ENCODE measurements at places on chromosomes 11 and 22.

DNA sequence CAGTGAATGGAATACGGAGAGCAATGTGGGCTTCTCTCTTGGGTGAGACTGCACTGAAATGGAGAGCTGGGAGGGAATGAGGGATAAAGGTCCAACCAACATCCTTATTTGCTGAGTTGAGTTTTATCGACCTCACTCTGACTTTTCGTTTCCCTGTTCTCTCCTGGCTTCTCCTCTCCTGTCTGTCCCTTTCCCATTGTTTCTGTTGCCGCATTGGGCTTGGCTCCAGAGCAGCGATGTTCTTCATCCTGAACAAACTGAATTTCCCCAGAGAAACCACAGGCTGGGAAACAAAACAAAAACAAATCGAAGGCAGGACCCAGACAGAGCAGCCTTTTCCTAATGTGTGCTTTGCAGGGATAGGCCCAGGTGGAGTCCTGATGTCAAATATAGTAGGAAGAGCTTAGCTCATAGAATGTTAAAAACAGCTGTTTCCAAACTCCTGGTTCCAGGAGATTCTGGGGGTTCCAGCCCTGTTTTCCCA lies 30.0 kb downstream of the MOV10L1 start:
- no peak for DNase-seq

GRCh38 chr22:50076646-50077535 lies 8.3 kb downstream of the MLC1 start:
- DNase-seq, result no peak

GRCh38 chr11:78759071-78759470 lies 184.4 kb upstream of the NARS2 start:
- no peak for DNase-seq

- no peak for DNase-seq
Measured at GRCh38 chr11:114152785-114153184, 93.3 kb downstream of the ZBTB16 start.

GRCh38 chr22:22689621-22690345 lies 45.4 kb downstream of the GGTLC2 start:
- DNase-seq, result no peak

DNA sequence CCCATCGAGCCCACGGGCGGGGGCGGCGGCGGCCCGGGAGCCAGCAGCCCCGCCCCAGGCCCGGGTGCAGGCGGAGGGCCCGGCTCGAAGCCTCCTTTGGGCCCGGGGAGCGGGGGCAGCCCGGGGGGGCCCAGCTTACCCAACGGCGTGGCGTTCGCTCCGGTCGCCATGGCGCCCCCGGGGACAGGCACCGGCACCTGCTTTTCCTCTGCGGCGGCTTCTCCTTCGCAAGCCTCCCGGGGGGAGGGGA lies 194 bp downstream of the SF1 start:
- no peak for DNase-seq

DNA sequence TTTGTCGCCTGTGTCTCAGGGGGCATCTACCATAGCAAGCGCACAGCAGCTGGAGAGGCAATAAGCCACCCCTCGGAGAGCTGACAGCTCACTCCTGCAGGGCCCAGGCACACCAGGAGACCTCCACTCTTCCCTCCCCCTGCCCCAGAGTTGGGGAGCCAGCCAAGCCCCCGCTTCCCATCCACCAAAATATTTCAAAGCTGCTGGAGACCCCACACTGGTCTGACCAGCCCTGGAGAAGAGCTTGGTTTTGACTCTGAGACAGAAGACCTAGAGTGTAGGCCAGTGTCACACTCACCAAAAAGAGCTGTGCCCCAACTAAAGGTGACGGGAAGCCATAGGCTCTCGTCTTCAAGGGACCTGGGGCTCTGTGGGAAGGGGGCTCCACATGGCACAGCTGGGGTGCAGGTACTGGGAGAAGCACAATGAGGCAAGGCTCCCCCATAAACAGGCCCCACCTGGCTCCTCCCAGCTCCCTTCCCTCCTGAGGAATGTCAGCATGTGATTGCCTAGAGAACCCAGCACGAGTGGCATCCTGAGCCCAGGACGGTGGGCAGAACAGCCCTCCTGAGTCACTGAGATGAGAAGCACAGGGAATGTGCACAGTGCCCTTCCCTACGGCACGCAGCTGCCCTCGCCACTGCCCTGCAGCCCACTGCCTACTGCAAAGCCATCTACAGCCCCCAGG lies 5.8 kb upstream of the GNAZ start:
- DNase-seq, result peak; percentile 13

DNA sequence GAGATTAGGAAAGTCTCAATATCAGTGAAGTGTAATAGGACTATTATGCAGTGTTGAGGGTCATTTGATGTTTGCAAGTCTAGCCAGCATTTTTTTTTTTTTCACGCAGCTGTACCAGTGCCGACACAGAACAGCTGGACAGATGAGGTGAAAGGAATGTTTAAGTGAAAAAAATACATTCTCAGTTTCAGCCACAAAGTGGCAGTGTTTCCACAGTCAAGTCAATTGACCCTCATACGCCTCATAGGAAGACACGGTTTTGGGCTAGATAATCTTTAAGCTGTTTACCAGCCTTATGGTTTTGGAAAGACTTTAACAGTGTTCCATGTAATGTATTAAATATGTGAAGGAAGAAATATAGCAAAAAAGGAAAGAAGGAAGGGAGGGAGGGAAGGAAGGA lies 349.9 kb upstream of the ANO3 start:
- no peak for DNase-seq

- no peak for DNase-seq
Measured at GRCh38 chr11:18844753-18845367, 53.3 kb upstream of the PTPN5 start.

GRCh38 chr22:46609724-46610201 lies 10.4 kb upstream of the GRAMD4 start:
- no peak for DNase-seq

- DNase-seq, result no peak
Measured at GRCh38 chr22:49087198-49087597, 740.5 kb downstream of the BRD1 start.

DNA sequence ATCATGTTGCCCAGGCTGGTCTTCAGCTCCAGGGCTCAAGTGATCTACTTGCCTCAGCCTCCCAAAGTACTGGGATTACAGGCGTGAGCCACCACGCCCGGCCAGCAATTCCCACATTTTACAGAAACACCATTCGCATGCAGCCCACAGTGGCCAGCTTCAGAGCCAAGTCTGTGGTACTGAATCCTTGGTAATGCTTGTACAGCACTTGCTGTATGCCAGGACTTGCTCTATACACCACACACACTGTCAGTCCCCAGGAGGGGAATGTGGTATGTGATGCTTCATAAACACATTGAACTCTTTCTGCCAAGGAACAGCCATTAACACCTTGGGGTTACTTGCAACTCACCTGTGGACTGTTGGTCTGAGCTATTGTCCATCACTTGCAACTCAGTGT lies 119.4 kb downstream of the MED15 start:
- no peak for DNase-seq

- DNase-seq, result no peak
Measured at GRCh38 chr11:122209619-122210366, 93.8 kb upstream of the BLID start.

DNA sequence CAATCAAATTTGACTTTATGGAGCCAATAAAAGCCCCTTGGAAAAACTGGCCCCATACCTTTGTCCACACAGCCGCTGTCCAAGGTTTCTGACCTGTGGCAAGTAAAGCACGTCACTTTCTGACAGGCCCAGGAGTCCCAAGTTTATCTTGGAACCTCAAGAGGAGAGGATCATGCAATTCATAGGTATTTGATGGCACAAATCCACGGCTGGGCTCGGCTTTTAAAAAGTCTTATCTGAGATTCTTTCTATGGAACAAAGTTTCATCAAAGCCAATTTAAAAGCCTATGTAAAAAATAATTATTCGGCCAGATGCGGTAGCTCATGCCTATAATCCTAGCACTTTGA lies 13.6 kb downstream of the TMEM138 start:
- DNase-seq, result no peak

DNA sequence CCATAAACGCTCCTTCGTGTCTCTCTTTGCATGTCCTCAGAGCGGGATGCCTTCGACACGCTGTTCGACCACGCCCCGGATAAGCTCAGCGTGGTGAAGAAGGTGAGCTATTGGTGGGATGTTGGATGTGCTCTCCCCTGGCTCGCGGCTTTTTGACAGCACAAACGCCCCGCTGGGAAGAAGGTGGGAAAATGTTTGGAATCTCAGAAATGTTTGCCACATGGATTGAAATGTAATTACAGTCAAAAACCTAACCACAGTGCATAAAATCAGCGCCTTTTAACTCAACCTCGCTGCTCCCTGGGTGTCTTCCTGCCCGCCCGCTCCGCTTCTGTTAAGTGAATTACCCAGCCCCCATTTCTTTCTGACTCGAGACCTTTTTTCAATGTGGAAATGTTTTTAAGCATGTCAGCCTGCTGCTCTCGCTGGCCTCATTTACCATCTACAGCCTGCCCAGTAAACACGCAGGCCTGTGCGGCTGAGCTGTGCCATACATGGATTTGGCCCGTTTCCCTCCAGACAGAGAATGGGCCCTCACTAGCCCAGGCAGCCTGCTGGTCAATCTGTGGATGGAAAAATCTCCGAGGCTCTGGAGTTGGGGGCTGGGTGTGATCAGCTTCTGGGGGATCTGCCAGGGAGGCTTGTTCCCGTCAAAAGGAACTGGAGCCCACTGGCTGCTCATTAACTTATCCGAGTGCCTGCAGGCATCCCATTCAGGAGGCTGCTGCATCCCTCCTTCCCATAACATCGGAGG lies 32.7 kb upstream of the PARVG start:
- no peak for DNase-seq

GRCh38 chr11:126135235-126136176 lies 72.8 kb upstream of the CDON start:
- DNase-seq, result no peak

GRCh38 chr11:63940786-63941185 lies 2.0 kb downstream of the NAA40 start:
- no peak for DNase-seq

DNA sequence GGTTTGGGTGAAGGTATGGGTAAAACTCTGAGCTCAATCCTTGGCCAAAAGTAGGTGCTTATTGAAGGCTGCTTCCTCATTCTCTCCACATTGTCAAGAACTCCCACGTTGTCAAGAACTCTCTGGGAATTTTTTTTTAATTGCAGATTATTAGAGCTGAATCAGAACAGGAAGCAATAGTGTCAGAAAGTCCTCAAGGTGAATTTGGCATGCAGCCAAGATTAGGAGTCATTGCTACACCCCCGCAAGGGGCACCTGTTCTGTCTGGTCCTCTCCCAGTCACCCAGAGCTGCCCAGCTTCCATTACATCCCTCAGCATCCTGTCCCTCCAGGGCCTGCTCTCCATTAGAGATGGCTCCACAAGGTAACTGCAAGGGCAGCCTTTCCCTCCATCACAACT lies 996.5 kb downstream of the OPCML start:
- DNase-seq, result no peak

- DNase-seq, result peak; percentile 66
Measured at GRCh38 chr11:4181782-4182721, 87.5 kb downstream of the RRM1 start.

GRCh38 chr11:69123593-69124545 lies 31.9 kb upstream of the SMIM38 start:
- peak; percentile 23 for DNase-seq

- DNase-seq, result no peak
Measured at GRCh38 chr22:34296461-34296860, 376.2 kb upstream of the LARGE1 start.

GRCh38 chr11:16167706-16168487 lies 188.4 kb downstream of the SOX6 start:
- no peak for DNase-seq

GRCh38 chr22:45867118-45867905 lies 109.7 kb downstream of the WNT7B start:
- DNase-seq, result no peak

GRCh38 chr11:6025056-6025455 lies 5.5 kb downstream of the OR56A1 start:
- DNase-seq, result no peak

- no peak for DNase-seq
Measured at GRCh38 chr11:134742956-134743819, 331.1 kb upstream of the B3GAT1 start.

- no peak for DNase-seq
Measured at GRCh38 chr11:62974848-62975522, 9.8 kb downstream of the SLC22A6 start.

DNA sequence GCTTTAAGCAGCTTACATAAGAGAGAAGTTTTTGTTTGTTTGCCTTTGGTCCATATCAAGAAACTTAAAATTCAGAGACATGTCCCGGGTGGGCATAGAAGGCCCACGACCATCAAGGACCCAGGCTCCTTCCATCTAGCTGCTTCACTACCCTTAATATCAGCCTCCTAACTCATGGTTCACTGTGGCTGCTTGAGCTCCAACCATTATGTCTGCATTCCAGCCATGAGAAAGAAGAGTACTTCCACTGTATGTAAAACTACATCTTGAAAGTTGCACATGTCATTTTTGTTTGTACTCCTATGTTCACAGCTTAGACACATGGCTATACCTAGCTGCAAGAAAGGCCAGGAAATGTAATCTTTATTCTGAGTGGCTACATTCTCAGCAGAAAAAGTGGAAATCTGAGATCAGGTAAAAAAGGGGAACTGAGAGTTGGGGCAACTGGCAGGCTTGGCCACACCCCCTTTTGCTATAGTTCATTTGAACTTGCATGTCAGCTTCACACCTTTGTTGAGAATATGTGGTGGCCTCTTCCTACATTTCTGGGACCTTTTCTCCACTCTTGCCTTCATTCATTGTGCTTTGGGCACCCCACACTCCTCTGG lies 81.3 kb upstream of the TP53I11 start:
- DNase-seq, result no peak

DNA sequence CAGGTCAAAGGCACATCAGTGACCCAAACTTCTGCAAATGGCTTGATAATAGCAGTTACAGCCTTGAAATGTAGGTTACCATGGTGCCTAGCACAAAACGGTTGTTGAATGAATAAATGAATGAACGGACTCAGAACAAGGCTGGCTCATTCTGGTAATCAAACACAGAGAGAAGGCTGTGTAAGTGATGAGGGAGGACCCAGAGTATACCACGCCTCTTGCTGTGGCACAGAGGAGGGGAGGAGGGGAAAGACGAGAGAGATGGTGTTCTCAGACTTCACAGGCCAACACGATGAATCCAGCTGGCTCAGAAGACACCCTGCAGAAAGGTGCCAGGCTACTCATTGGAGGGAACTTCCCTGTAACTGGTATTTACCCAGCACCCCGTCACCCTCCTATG lies 38.3 kb downstream of the PC start:
- DNase-seq, result no peak

- no peak for DNase-seq
Measured at GRCh38 chr11:2217211-2218030, 45.8 kb upstream of the TH start.

GRCh38 chr11:88288560-88288959 lies 49.0 kb downstream of the CTSC start:
- no peak for DNase-seq

DNA sequence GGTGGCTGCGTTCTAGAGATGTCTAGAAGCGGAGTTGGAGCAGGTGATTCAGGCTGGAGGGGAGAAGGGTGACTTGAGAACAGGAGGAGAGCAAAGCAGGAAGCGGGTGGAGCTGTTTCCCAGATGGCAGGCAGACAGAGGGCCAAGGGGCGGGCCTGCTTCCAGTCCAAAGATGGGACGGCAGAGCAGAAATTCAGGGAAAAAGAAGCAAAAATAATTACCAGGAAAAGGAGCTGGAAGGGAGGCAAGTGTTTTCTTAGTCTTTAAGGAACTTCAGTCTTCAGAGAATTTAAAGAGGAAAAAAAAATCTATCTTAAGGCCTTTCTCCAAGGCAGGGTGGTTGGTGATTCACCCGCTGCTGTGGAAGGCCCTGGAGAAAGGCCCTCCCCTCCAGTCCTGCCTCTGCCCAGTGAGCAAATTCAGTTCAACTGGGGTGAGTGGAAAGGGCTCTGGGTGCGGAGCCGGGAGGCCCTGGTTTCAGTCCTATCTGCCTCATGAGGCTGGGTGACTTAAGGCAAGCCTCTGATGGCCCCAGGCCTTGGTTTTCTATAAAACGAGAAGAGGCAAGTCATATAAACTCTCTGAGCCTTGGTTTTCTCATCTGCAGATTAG lies 4.5 kb upstream of the CREB3L1 start:
- DNase-seq, result no peak
